ENCODE measurements at places on chromosomes 7 and 10.

GRCh38 chr10:128061306-128062300 lies 64.6 kb downstream of the MKI67 start:
- no peak for DNase-seq

DNA sequence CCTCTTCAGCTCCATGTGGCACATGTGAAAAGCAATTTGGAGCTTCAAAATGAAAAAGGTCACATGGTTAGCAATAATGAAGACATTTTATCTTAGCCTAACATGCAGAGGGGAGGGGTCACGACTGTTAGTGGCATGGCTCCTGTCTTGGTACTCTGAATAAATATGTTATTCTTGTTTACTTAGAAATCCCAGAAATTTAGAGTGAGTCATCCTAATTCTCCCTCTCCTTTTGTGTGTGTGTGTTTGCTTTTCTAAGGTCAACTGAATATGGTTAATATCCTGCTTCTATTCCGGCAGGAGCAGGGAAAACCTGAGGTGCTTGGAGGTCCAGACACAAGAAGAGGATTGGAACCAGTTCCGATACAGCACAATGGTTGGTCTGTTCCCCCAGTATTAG lies 17.6 kb downstream of the BCCIP start:
- no peak for DNase-seq

GRCh38 chr7:114273218-114273617 lies 141.4 kb upstream of the FOXP2 start:
- no peak for DNase-seq

- DNase-seq: peak; percentile 42
Measured at GRCh38 chr10:69465457-69466157, 14.3 kb downstream of the TSPAN15 start.

DNA sequence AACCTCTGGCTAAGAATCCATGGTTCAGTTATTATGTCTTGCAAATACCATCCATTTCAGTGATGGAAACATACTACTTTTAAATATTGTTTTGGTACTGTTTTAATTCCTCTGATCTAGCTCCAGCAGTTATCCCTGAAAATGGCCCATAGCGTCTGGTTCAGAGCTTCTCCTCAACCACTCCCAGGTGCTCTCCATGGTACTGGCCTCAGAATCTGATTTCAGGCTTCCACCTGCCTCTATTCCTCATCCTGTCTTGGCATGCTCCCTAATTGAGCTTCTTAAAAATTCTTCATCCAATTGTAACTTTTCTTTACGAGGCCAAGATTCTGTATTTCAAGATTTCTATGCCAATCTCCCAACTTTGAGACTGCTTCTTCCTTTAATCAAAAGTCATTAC lies 236.3 kb downstream of the HTR7 start:
- DNase-seq: no peak

DNA sequence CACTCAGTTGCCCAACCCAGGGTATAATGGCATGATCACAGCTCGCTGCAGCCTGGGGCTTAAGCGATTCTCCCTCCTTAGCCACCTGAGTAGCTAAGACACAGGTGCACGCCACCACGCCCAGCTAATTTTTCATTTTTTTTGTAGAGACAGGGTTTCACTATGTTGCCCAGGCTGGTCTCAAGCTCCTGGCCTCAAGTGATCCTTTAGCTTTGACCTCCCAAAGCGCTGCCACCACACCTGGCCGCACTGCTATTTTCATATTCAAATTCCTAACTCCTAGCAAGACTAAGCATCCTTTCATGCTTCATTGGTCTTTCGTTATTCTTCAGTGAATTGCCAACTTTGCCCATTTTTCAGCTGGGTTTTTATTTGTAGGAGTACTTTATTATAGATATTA lies 30.4 kb upstream of the DAGLB start:
- no peak for DNase-seq

DNA sequence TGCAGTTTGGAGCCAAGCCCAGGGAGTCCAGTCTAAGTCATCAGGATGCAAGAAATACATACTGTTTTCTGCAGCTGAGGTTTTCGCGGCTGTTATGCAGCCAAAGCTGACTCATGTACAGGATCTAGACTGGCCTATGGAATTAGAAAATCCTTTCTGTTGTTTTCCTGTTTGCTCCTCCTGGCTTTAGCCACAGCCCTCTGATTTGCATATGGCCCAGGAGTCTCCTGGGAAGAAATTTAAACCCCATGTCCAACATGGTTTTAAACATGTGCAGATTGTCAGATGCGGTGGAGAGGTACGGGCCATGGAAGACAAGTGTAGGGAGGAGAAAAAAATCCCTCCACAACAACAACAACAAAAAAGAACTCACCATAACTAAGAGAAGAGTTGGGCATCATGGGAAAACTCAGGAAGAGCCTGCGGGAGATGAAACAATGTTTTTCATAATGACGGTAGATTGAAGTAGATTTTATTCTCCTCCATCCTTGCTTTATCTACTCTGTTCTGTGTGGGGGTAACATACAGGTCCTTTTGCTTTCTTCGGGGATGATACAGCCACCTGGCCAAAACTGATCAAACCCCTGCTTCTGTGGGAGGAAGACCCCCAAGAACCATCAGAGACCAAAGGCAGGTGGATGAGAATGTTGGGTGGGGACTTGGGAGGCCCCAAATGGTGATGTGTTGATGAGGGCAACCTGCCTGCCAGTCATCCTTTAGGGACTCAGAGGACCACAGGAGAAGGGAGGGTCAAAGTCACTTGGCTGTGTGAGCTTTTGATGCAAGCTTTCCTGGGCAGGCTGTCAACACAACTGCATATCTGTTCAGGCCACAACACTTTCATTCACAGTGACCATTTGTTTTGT lies 29.8 kb upstream of the GNA12 start:
- DNase-seq: peak; percentile 48

GRCh38 chr7:18289788-18290187 lies 205.8 kb upstream of the HDAC9 start:
- DNase-seq: no peak

- DNase-seq: no peak
Measured at GRCh38 chr10:109966961-109967738, 40.6 kb upstream of the ADD3 start.

DNA sequence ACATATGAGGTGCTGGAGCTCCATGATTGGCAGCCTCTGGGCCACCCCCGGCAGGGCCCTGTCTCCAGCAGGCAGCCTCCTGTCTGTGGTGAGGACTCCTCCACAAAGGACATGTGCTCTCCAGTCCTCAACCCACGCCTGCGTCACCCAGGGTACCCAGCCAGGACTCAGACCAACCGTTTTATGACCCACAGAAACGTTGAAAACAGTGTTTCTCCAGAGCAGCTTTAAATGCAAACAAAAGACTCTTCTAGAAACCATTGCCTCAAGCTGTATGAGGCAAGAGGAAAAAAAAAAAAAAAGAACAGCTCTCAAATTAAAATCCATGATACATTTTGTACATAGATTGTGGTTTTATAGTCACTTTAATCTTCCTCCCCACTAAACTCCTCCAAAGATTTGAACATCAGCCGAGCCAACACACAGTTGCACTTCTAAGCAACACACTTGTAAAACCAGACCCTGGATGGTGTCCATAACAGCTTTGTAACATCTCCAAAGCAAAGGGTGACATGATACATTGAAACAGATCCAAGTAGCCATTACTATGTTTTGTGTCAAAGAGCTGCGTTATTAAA lies 175.0 kb upstream of the LYZL2 start:
- no peak for DNase-seq

- DNase-seq: no peak
Measured at GRCh38 chr10:93091960-93092359, 18.3 kb downstream of the CYP26A1 start.

DNA sequence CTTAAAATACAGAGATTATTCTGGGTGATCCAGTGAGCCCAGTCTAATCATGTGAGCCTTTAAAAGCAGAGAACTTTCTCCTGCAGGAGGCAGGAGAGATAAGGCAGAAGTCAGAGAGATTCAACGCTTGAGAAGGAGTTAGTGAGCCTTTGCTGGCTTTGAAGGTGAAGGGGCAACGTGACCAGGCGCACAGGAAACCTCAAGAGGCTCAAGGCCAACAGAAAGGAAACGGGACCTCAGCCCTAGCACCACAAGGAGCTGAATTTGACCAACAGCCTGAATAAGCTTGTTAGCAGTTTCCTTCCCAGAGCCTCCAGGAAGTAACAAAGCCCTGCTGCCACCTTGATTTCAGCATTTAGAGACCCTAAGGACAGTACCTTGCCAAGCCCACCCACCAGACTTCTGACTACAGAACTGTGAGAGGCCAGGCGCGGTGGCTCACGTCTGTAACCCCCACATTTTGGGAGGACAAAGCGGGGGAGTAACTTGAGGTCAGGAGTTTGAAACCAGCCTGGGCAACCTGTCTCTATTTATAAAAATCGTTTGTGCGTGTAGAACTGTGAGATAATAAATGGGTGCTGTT lies 87.3 kb upstream of the KAT6B start:
- DNase-seq: no peak

DNA sequence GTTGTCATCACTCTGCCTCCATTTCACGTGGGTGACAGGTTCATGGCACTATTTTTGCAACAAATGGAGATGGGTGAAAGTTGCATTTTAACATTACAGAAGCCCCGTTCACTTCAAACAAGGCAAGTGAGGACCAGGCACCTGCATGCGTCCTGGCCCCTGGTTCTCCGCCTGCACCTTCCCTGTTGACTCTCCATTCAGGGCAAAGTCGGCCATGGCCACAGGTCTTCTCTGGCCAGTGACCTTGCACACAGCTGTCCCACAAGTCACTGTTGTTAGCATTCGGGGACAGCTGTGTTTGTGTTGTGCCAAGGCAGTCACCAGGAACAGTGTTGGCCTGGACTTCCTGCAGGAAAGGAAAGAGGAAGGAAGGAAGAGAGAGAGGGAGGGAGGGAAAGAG lies 554.9 kb downstream of the TCERG1L start:
- DNase-seq: no peak

GRCh38 chr7:36287371-36288241 lies 102.1 kb upstream of the ANLN start:
- no peak for DNase-seq

GRCh38 chr7:154423231-154423630 lies 371.0 kb downstream of the DPP6 start:
- no peak for DNase-seq

GRCh38 chr10:28331841-28332240 lies 29.0 kb upstream of the MPP7 start:
- no peak for DNase-seq

DNA sequence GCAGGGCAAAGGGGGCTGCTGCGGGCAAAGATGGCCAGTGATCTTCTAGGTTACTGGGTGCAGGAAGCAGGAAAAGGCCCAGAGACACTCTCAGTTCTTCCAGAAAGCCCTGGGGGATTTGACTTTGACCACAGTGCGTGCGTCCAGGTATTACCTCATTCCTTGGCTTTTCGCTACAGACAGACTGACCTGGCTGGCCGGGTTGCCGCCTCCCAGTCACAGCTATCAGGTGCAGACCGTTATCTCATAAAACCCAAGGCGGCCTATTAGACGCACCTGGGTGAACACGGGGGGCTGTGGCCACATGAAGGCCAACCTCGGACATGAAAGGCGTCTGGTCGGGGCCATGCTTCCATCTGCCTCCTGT lies 80.3 kb downstream of the FOXL3 start:
- DNase-seq: no peak

GRCh38 chr10:43904301-43904700 lies 255.6 kb upstream of the ZNF32 start:
- DNase-seq: no peak

GRCh38 chr10:35569111-35569707 lies 35.9 kb upstream of the GJD4 start:
- no peak for DNase-seq

GRCh38 chr7:87100326-87100725 lies 40.9 kb upstream of the ELAPOR2 start:
- DNase-seq: no peak

GRCh38 chr7:151240942-151241754 lies 7.3 kb downstream of the SMARCD3 start:
- DNase-seq: no peak

DNA sequence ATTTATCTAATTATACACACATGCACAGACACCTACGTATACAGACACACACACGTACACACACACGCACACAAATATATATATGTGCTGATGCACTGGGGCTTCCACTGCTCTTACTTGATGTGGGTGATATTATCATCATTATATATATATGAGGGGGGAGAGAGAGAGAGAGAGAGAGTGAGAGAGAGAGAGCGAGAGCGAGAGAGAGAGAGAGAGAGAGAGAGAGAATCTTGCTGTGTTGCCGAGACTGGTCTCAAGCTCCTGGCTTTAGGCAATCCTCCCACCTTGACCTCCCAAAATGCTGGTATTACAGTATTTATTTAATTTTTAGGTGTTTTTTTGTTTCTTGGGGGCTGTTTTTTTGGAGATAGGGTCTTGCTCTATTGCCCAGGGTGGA lies 3.6 kb upstream of the RABGEF1 start:
- no peak for DNase-seq

DNA sequence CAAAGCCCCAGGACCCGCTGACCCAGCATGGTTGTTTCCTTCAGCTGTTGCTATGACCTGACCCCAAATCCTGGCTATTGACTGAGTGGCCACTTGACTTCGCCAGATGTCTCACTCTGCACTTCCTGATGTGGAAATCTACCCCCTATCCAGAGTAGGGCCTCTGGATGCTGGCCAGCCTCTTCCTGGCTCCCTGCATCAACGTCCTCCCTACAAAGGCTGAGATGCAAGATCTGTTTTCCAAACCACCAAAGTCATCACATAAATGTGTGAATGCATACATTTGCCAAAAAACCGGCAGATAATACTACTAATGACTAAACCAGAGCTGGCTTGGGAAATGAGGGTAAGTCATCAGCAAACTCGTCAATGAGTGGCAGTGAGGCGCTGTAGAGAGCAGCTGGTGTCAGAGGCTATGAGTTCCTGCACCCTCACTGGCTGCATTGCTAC lies 70.4 kb downstream of the PYROXD2 start:
- no peak for DNase-seq

- DNase-seq: no peak
Measured at GRCh38 chr10:100697070-100697469, 48.3 kb upstream of the PAX2 start.

DNA sequence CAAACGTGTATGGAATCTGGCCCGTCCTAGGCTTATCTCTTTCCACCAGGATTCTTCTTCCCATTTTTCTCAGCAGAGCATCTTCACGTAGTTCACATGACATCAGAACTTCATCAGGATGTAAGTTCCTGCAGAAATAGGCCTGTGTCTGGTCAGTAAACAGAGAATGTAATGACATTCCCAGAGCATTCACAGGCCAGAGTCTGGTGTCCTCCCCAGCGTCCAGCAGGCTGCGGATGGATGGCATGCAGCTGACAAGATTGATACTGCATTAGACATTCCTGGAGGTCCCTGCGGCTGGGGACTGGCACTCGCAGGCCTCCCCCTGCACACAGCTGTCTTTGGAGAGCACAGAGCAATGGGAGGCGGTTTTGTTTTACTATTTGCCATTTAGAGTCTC lies 28.7 kb downstream of the MGMT start:
- DNase-seq: no peak

- DNase-seq: no peak
Measured at GRCh38 chr10:110818311-110819256, 53.1 kb upstream of the PDCD4 start.

- no peak for DNase-seq
Measured at GRCh38 chr7:7177044-7177517, 5.3 kb upstream of the C1GALT1 start.

- no peak for DNase-seq
Measured at GRCh38 chr10:25867321-25867720, 66.7 kb upstream of the MYO3A start.

All from bone marrow (tissue), 2 donors.